ENCODE measurements at places on chromosomes 5 and 9.
A peak's percentile ranks its signal among the peaks of the same experiment; 100 is the strongest.

- DNase-seq = no peak
Observed at GRCh38 chr5:14364576-14365472, 216.8 kb upstream of the OTULINL start.

DNA sequence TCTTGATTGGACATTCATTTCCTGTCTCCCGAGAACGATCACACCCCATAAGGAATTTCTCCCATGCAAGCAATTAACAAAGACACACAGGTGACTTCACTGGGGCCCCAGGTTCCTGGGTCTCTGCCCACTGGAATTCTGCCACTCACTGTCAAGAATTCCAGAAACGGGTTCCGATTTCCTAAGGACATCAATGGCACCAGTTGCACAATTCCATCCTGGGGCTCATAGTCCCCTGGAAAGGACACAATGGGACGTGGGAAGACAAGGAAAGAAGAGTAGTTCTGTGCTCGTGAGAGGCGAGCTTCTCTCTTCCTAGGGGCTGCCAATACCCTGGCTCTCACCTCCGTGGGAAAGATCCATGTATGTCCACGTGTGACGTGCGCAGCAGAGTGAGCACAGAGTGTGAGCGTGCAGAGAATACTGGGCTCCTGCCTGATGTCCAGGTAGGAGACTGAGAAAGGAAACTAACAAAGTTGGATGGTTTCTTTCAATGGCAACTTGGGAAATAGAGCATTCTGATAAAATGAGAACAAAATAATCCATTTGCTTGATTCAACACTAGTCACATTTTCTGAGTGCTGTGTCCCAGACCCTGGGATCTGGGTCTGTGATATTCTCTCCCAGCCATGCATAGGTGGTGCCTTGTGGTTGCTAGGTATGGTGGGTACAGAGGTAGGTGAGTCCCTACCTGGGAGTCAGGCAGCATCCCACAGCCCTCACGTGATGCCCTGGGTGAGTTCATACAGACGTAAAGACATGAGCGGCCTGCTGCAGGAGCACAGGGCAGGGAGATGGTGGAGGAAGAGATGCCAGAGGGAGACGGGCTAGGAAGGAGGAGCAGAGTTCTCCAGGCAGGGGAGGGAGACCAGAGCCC lies 159.8 kb downstream of the COL23A1 start:
- DNase-seq = no peak

DNA sequence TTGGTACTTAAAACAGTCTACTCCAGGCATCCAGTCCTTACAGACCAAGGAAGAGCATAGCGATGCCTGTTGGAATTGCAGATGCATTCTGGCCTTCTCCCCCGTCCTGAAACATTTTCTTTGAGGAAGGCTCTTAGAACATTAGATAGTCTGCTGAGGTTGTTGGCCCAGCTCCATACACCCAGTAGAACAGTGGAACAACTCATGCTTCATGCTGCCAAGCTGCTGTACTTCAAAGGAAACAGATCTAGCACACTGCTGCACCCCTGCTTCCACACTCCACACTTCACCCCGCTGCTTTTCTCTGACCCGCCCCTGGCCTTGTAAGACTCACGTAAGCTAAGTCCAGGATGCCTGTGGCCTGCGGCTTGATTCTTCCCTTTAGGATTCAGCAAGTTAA lies 33.4 kb upstream of the NCS1 start:
- DNase-seq = no peak

DNA sequence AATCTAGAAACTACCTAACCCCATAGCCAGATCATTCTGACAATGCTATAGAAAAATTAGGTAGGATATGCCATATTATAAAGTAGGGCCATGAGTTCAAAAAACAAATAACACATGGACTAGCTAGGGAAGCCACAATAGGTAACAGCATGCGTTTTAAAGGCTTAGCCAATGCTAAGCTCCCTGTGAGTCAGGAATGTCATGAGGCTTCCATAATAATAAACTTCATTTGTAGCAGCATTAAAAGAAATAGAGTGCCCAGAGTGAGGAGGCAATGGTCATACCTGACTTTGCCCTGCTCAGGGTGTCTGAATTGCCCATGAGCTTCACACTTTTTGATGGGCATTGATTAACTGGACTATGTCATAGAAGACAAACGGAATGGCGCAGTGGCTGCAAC lies 15.8 kb downstream of the FOXE1 start:
- DNase-seq = no peak

DNA sequence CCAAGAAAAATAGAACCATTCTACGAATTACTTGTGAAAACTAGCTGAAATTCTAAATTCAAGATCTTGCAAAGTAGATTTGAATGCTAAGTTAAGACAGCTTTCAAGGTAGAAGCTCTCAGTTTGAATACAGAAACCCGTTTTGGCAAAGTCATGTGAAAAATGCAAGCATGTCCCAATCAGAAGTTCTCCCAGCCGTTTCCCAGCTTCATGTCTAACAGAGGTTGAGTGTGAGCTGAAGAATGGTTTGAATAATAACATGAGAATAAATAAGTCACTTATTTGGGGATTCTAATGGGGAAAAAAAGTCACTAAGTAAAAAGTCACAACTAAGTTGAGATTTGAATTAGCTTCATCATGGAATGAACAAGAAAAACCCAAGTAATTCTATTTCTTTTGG lies 152.5 kb upstream of the MAP3K1 start:
- no peak for DNase-seq

DNA sequence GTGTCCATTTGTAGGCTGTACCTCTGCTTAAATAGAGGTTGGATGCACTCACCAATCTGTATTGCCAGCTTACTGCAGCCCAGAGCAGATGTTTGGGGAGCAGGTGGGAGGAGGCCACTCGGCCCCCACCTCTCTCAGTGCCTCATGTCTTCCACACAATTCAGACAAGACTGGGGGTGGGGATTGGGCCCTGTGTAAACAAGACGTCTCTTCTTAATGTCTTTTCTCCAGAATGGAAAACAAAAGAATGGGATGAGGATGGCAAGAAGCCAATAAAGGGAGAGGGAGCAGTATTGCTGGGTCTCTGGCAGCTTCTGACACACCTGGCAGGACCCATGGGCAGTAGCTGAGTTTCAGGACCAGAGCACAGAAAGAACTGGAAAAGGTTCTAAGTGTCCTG lies 64.9 kb downstream of the SIL1 start:
- DNase-seq = no peak

GRCh38 chr9:125409637-125410521 lies 148.3 kb downstream of the GAPVD1 start:
- DNase-seq = no peak

GRCh38 chr5:119070578-119070827 lies 384 bp upstream of the DMXL1 start:
- no peak for DNase-seq

DNA sequence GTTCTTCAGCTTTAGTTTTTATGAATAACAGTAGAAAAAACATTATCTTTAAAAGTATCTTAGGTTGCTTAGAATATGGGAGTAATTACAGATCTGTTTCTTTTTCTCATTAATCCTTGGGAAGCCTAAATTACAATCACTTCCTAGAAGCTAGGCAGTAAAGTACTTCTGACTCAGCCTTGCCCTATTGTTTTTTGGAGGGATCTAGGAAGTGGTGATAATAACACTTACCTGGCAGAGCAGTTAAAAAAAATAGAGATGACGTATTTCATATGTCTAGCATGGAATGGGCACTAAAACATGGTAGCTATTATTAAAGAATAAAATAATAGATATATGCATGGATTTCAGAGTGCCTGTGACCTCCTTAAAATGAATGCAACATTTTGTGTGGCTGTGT lies 8.2 kb upstream of the FST start:
- DNase-seq = no peak

GRCh38 chr5:138287246-138287645 lies 12.8 kb upstream of the GFRA3 start:
- no peak for DNase-seq

GRCh38 chr5:125835293-125836172 lies 587.7 kb upstream of the GRAMD2B start:
- no peak for DNase-seq

GRCh38 chr5:126004636-126005035 lies 418.6 kb upstream of the GRAMD2B start:
- no peak for DNase-seq

DNA sequence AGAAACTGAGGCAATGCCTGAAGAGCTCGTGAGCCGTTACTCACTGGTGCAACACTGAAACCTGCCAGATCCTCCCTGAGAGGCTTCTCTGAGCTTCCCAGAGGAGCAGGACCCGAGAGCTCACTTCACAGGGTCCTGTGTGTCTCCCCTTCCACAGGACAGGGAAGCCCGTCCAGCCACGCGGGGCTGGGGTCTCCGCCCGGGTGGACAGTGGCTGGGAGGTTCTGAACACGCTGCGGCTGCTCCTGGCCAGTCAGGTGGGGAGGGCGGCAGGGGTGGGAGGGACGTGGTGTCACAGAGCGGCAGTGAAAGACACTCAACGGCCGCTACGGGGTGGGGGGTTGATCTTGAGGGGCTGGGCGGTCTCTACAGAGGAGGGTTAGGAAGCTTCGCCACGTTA lies 290 bp upstream of the ZDHHC11 start:
- DNase-seq = peak; percentile 1

GRCh38 chr9:90421786-90422185 lies 220.8 kb downstream of the DIRAS2 start:
- no peak for DNase-seq

GRCh38 chr5:140111011-140111858 lies 2.7 kb upstream of the PURA start:
- no peak for DNase-seq

DNA sequence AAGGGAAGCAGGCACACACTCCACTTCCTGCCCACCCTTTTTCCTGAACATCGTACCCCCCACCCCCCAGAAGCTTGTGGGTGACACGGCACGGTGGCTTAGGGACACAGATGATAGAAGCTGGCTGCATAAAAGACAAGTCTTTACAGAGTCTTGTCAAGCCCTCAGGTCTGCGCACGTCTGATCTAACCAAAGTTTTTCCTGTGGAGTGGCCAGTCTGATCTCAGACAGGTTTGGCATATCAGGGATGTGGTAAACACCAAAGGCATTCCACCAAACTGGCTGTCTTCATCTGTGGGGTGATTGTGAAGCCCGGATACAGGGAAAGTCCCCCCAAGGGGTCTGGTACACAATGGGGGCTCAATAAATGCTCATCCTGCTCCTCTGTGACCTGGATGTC lies 50.0 kb downstream of the CRB2 start:
- no peak for DNase-seq

DNA sequence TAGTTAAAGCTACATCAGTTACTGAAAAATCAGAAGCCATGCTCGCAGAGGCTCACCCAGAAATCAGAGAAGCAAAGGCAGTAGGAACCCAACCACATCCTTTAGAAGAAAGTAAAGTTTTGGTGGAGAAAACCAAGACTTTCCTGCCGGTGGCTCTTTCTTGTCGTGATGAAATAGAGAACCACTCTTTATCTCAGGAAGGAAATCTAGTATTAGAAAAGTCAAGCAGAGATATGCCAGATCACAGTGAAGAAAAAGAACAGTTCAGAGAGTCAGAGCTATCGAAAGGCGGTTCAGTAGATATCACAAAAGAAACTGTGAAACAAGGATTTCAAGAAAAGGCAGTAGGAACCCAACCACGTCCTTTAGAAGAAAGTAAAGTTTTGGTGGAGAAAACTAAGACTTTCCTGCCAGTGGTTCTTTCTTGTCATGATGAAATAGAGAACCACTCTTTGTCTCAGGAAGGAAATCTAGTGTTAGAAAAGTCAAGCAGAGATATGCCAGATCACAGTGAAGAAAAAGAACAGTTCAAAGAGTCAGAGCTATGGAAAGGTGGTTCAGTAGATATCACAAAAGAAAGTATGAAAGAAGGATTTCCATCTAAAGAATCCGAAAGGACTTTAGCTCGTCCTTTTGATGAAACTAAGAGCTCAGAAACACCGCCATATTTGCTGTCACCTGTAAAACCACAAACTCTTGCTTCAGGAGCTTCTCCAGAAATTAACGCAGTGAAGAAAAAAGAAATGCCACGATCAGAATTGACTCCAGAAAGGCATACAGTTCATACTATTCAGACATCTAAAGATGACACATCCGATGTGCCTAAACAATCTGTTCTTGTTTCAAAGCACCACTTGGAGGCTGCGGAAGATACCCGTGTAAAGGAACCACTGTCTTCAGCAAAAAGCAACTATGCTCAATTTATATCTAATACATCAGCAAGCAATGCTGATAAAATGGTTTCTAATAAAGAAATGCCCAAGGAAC lies 47.2 kb downstream of the CMYA5 start:
- no peak for DNase-seq

DNA sequence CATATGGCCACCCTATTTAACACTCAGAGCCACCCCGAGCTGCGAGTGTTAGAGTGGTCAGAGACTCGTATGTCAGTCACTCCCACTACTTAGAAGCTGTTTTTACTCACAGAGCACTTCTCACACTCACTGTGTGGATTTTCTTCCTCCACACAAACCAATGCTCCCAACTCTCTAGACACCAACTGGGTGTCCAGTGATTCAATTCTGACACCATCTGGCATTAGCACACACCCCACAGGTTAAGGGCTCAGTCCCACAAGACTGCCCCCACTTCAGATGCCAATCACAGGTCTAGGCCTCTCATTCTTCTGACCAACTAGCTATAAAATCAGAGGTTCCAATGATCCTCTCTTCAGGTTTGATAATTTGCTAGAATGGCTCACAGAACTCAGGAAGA lies 174.8 kb downstream of the FANCC start:
- no peak for DNase-seq

DNA sequence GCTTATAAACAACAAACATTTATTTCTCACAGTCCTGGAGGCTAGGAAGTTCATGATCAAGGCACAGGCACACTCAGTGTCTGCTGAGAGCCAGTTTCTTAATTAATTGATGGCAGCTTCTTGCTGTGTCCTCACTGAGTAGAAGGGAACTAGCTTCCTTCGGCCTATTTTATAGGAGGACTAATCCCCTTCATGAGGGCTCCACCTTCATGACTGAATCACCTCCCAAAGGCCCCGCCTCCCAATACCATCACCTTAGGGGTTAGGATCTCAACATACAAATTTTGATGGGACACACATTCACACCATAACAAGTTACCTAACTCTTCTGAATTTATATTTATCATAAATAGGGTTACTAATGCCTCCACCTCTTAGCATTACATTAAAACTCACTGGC lies 129.8 kb downstream of the GNAQ start:
- no peak for DNase-seq

GRCh38 chr9:98873951-98874371 lies 66.5 kb downstream of the GALNT12 start:
- DNase-seq = no peak

DNA sequence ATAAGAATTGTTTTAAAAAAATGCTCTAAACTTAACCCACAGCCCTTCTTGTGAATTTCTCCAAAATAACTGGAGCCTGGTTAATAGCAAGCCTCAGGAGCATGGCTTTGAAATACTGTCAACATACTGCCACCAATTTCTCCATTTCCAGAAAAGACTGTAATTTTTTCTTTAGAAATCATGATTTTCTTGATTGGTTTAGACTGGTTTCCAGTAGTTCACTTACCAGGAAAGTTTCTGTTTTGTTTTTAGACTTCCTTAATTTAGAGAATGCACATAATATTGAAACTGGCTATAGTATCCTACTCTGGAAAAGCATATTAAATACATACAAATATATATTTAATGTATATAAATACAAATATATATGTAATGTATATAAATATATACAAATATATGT lies 4.5 kb upstream of the CD274 start:
- DNase-seq = no peak

All from activated gamma-delta T cell treated with Interleukin-2 at 50 U/mL for 16 hours (primary cell).